AG20443 (cell line): ENCODE measurements at places on chromosomes 1 and 21.

- no peak for DNase-seq
These were observed 559.3 kb upstream of the ZRANB2 start for GRCh38 chr1:71640116-71640515.

- no peak for DNase-seq
These were observed 85.7 kb upstream of the RALGPS2 start for GRCh38 chr1:178639326-178639725.

- DNase-seq: no peak
These were observed 441.5 kb downstream of the GPATCH2 start for GRCh38 chr1:217189362-217189761.

DNA sequence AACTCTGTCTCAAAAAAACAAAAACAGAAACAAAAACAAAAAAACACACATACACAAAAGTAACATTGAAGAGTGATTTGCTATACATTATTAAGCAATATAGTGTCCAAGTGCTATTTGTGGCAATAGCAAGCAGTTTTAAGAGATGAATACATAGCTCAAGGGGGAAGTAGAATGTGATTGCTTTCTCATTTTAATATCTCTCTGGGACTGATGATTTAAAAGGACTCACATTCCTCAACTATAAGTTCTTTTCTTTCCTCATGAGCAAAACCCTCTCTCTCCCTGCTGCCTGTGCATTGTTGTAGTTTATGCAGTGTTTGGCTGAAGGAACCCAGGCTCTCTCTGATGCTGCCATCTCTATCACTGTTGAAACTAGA is 47.0 kb upstream of the CSF1 start:
- DNase-seq: no peak

DNA sequence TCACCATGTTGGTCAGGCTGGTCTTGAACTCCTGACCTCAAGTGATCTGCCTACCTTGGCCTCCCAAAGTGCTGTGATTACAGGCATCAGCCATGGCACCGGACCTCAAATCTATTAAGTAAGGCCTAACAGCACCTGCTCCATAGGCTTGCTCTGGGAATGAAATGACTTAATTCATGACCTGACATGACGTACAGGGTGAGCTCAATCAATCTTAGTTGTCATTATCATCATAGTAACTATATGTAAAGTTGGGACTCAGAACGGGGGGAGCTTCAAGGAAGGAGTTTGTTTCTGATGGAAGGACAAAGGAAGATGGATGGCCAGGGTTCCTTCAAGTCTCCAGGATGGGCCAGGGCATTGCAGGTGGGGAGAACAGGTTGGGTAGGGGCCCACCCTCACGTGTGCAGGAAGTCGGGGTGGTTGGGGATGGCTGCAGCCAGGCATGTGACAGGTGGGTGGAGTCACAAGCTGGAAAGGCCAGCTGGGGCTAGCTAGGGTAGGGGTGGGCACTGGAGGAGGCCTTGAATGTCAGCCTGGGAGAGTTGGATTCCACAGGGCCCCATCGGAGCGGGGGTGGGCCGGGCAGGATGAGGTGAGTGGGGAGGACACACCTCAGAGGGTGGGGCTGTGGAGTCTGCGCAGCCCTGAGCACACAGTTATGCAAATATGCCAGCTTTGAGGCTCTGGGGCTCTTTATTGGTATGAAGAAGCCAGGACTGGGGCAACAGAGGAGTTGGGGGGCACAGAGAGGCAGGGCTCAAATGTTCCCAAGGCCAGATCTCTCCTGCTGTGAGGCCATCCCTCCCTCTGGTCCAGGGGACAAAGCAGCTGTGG is 9.6 kb downstream of the TRIM62 start:
- DNase-seq: no peak

DNA sequence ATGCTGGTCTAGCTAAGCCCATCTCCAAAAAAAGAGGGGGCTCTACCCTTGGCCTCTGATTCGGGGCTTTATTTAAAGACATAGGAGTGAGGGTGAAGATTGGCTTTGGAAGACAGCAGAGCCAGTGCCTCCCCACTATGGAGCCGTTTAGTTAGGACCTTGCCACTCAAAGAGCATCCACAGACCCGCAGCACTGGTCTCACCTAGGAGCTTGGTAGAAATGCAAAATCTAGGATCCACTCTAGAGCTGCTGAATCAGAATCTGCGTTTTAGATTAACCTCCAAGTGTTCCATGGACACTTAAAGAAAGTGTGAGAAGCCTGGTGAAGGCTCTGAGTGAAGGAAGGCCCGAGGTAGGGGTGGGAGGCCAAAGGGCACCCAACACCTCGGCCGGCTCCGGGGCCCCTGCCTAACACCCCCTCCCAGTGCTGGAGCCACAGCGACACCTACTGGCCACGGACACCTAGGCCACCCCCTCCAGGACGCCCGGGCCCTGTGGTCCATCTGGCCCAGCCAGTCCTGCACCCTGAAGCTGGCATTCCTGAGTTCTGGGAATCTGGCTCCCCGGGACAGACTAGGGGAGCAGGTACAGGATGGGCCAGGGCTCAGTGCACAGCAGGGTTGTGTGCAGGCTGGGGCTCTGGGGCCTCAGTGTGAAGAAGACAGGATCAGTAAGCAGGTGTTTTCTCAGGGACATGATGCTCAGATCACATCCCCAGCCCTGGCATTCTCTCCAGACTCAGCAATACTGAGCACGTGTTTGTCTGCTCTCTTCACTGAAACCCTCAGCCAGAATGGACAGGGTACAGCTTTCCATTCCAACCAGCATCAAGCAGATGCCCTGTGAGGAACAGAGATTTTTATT is 79.2 kb downstream of the TMEM53 start:
- peak; percentile 95 for DNase-seq

DNA sequence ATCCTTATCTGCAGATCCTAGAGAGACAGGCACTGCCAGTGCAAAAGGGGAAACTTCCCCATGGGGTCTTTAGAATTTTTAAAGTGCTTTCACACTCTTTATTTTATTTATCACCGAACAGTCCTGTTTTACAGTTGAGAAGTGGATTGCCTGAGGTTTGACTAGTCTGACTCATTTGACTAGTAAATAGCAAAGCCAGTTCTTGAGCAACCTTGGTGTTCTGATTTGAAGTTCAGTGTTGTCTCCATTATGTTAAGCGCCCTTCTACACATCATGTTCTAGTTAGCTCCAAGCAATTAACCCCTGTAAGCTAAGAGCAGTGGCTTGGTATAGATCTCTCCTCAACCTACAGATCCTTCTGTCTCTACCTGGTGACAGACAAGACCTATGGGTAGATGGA is 262.9 kb downstream of the CACNA1E start:
- no peak for DNase-seq

DNA sequence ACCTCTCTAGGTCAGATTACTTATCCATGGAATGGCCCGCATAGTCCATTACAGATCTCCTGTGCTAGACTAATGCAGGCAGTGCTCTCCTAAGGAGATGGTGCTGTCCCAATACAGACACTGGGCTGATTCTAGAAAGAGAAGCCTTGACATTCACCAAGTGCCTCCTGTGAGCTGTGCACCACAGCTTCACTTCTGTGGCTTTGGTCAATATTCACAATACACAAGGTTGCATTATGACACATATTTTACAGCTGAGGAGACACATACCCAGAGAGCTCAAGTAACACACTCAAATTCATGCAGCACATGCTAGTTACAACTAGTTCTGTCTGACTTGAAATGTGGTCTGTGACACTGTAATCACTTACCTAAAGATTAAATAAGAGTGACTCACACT is 59.4 kb upstream of the LRRC8B start:
- no peak for DNase-seq

DNA sequence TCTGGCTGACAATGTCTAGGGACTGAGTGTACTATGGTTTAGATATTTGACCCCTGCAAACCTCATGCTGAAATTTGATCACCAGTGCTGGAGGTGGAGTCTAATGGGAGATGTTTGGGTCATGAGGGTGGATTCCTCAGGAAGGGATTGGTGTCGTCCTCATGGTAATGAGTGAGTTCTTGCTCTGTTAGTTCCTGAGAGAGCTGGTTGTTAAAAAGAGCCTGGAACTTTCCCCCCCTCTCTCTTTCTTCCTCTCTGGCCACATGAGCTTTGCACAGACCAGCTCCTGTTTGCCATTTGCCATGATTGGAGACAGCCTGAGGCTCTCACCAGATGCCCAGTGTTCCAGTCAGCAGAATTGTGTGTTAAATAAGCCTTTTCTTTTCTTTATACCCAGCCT is 36.6 kb upstream of the CNIH3 start:
- DNase-seq: no peak

- peak; percentile 55 for DNase-seq
These were observed 1.9 kb downstream of the MTFR1L start for GRCh38 chr1:25821630-25822091.

DNA sequence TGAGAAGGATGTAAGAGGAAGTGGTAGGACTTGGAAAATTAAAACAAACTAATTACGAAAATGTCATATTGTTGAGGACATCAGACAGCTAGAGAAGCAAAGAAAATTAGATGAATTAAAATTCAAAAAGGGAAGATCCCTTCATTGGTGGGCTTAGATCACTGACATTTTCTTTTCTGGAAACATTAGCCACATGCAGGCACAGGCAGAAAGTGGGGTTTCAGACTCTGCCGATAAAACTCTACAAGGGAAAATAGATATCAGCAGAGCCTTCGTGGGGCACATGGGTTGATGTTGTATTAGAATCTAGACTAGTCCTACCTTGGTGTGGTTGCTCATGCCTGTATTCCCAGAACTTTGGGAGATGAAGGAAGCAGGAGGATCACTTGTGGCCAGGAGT is 12.4 kb upstream of the RGS1 start:
- DNase-seq: no peak

DNA sequence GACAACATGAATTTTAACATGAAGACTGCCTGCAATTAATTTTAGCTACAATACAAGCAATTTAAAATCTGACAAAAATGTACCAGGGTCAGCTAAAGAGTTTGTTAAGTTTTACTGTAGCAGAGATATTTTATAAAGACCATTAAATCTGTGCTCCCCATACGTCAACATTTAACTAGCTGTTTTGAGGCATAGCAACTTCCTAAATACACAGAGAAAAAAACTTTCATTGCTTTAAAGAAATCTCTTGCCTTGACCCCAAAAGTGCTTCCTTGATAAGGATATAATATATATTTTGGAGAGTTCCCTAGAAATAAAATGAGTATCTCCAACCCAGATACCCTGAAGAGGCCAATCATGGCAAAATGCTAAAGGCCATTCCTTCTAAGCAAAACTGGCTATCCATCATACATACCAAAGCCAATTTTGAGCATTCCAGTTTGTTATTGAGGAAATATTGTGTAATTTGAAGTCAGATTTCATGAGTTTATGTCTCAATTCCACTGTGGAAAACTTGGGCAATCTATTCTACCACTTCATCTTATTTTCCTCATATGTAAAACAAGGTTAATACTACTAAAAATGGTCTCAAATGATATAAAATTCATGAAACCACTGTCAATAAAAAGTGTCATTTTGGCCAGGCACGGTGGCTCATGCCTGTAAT is 19.1 kb downstream of the ASPM start:
- DNase-seq: peak; percentile 35

DNA sequence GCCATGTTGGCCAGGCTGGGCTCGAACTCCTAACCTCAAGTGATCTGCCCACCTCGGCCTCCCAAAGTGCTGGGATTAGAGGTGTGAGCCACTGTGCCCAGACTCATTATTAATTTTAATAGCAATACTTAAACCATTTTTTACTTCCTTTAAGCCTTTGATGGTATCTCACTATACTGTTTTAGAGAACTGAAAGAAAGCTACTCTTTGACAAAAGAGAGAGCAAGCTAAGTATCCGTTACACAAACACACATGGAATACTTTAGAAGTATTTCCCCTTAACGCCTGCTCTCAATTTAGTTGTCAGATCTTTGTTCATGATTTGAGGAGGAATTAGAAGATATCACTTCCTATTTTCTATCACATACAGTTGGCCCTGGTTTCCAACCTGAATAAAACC is 189.4 kb downstream of the COP1 start:
- DNase-seq: no peak

DNA sequence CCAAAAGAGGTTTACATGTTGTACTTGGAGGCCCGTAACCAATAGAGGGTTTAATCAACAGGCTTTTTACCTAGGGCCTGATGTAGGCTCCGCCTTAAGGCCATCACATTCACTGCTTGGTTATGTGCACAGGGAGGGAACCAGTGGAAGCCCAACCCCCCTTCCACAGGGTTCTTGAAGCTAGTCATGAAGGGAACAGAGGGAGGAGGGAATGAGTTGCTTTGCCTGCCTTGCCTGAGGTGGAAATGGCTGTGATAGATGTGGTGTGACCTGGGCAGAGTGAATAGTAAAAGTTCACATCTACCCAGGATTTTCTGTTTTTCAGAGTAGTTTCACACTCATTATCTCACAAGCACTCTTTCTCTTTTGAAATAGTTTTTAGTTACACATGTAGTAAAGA is 215.1 kb downstream of the ST6GALNAC3 start:
- no peak for DNase-seq

DNA sequence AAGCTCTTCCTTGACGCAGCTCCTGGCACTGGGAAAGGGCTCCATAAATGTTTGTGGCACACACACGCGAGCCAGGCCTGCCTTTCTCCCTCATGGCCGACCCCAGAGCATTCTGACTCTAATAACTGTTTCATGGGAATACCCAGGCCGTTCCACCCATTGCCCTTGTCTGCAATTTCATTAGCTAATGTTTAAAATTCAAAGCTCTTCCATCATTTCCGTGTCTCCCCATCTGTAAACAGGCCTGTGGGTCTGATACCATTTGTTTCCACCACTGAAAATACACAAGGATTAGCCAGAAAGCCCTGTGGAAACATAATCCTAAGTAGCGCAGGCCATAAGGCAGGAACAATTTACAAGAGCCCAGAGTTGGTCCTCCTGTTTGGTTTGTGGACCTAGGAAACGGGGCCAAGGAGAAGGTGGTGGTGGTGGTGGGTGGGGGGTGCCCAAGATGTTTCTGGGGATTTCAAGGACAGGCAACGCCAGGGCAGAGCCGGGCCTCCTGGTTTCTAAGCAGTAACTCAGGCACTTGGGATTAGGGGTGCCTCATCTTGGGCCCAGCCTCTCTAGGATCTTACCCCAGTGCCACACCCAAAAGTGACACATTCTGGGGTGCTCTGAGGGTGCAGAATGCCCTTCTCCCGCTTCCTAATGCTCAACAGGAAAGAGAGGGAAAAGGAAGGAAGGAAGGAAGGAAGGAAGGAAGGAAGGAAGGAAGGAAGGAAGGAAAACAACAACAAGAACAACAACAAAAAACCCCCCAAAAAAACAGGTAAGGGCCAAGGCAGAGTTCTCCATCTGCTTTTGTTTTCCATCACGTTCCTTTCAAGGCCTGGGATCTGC is 79.4 kb downstream of the SSBP3 start:
- DNase-seq: no peak

DNA sequence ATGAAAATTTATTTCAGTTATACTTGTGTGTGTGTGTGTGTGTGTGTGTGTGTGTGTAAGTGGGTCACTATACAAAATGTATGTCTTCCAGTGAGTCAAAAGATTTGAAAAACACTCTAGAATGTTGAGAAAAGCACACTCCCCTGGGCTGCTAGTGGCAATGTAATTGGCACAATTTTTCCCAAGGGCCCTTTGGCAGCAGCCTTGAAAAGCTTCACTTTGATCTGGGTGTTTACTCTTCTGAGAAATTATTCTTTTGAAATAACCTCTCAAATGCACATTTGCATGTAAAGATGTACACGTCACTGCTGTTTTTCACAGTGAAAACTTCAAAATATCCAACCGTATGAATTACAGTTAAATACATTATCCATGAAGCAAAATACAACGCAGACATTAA is 22.1 kb upstream of the SLC44A3 start:
- no peak for DNase-seq

- no peak for DNase-seq
These were observed 640.7 kb downstream of the ADGRL2 start for GRCh38 chr1:82441402-82441801.

GRCh38 chr1:59169703-59170102 is 127.2 kb upstream of the FGGY start:
- DNase-seq: peak; percentile 70

GRCh38 chr1:235093013-235093695 is 35.5 kb downstream of the TOMM20 start:
- peak; percentile 80 for DNase-seq
